K562 (cell line): ENCODE measurements at places on chromosomes 7 and 10. TPM values are rescaled to one million over a fixed set of nuclear protein-coding genes. Genes with fewer than 3 reads are reported as not detected.

Gene SERPINE1
- 0.98 and 1.3 TPM in 2 replicates for total RNA-seq

Gene MLXIPL
- total RNA-seq: 10.2 and 11.8 TPM in 2 replicates

Gene SUV39H2
- 32.6 and 36.6 TPM in 2 replicates for total RNA-seq

Gene C10orf90
- total RNA-seq: not detected in 2 replicates

Gene TSPAN15
- 0.53 and 0.83 TPM in 2 replicates for total RNA-seq

Gene PLEKHS1
- total RNA-seq: not detected in 2 replicates

Gene PAX4
- not detected in 2 replicates for total RNA-seq

Gene RPEL1
- total RNA-seq: 0.07 and 0.09 TPM in 2 replicates

Gene LRRC17
- total RNA-seq: not detected in 2 replicates
